ENCODE measurements at places on chromosomes 12 and 14. TPM values are rescaled to one million over a fixed set of nuclear protein-coding genes. Genes with fewer than 3 reads are reported as not detected.

The OR9K2 gene
- not detected for total RNA-seq

The ZCCHC8 gene
- total RNA-seq = 11.9 TPM

The HNRNPC gene
- 597 TPM for total RNA-seq

The FGF6 gene
- not detected for total RNA-seq
